ENCODE measurements at places on chromosomes 3 and 15.

DNA sequence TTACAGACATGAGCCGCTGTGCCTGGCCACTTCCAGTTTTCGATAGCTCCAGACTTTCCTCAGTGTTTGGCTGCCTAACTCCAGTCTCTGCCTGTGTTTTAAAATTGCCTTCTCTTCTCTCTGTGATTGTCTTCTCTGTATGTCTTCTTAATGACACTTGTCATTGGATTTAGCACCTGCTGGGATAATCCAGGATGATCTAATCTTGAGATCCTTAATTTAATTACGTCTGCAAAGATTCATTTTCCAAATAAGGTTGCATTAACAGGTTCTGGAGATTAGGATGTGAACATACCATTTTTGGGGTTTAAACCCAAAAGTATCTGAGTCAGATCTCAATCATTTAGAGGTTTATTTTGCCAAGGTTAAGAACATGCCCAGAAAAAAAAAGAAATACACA, 222.2 kb upstream of the PDZRN3 start:
- DNase-seq = no peak

GRCh38 chr3:193928354-193929209, 207.4 kb upstream of the HES1 start:
- no peak for DNase-seq

DNA sequence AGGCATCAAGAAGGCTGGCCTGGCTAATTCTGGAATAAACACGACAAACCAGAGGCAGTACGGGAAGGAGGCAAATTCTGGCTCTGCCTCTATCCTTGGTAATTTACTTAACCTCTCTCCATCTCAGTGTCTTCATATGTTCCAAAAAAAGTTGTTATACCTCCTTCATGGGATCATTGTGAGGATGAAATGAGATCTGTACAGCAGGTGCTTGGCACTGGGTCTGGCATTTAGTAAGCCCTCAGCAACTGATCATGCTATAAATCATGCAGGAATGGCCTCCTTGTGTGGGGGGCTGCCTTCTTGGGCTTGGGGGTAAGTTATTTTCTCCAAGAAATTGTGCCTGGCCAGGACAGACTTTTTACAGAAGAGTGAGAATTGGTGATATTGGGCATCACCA, 38.3 kb upstream of the TRA2B start:
- DNase-seq = no peak

DNA sequence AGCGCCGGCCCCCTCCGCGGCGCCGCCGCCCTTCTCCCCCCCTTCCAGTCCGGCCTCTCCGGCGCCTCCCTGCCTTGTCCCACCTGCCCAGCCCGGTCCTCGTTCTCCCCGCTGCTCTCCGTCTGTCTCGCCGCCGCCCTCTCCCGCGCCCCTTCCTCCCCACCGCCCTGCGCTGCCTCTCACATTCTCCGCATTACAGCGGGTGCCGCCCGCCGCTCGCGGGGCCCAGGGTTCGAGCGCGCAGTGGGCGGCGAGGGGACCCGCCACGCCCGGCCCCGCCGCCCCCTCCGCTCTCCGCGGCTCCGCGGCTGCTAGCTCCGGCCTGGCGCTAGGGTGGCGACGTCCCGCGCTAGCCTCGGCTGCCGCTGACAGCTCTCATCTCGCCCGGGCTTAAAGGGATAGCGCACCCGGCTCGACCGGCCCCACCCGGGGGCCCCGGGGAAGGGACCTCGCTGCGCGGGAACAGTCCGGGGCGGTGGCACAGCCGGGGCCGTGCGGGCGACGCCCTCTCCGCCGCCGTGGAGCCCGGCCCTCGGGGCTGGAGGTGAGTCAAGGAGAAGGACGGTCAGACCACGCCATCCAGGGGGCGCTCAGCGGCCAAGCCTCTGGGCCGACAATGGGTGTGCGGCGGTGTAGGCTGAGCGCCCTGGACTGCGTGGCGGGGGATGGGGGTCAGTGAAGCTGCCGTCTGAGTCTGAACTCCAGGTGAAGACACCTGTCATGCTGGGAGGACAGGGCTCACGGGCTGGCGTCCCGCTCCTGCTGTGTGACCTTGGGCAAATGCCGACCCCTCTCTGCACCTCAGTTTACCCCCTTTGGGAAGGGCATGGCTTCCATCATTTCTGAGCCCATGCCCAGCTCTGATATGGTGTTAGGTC, 187.4 kb upstream of the LINGO1 start:
- DNase-seq = peak; percentile 24

DNA sequence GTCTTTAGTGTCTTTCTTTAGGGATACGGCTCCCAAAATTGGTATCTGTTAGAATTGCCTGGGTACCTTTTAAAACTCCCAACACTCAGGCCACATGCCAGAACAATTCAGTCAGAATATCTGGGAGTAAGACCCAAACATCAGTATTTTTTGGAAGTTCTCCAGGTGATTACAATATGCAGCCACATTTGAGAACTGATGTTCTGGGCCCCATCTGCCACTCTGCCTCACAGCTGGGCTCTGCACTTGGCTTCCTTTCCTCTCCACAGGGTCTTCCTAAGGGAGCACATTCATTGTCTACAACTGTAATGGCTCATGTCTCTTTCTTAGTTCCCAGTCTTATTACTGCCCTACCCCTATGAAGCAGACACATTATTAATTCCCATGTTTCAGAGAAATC, 394.5 kb downstream of the MFSD1 start:
- DNase-seq = no peak

- no peak for DNase-seq
These were observed 169.6 kb upstream of the DCBLD2 start for GRCh38 chr3:99071096-99071495.

GRCh38 chr15:57777003-57777402, 70.5 kb downstream of the POLR2M start:
- no peak for DNase-seq

DNA sequence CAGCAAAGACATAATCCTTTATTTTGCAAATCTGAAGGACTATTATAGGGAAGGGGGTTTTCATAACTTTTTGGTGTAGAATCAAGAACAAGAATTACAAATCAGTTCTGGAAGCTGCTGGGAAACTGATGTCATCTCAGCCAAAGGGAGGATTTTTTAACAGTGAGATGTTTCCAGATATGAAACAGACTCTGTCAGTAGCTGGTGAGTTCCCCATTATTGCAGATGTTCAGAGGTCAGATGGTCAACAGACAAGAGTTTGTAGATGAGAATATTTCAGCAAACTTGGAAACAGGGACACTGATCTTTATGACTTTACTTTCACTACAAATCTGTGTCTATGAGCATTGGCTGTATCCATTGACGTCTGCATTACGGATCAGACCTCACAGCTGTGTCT, 71.9 kb upstream of the LPP start:
- DNase-seq = no peak

DNA sequence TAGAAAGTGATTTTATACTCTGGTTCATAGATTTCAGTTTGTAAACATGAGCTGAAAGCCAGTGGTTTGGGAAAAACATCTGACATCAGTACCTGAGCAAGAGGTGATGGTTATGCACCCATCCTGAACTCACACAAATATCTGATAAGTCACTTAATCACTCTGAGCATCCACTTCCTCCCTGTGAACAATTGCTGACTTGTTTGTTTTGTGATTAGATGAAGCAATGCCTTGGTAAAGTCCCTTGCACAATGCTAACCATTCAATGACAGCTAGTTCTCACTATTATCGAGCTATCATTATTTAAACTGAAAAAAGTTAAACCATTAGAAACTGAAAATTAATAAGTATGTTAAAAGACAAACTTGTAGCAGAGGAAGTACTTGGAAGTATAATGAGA, 303.0 kb downstream of the PLOD2 start:
- DNase-seq = no peak

- DNase-seq = no peak
These were observed 31.6 kb downstream of the COL8A1 start for GRCh38 chr3:99669879-99670555.

DNA sequence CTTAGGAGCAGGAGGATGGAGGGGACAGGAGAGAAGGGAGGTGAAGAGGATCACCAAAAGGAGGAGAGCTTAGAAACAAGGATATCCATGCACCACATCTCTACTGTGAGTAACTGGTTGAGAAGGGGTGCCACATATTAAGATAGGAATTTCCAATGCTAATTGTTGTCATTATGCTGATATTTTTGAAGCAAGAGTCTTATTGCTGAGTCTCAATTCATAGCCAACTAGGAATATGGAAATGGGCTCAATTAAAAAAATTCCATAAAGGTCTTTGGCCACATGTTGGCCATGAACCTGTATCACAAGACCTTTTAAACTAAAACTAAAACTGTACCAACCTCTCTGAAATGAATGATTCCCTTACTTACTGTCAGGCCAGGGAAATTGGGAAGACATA, 642.6 kb downstream of the MAGI1 start:
- no peak for DNase-seq

GRCh38 chr3:148211725-148212124, 486.0 kb upstream of the AGTR1 start:
- no peak for DNase-seq

GRCh38 chr15:70437882-70438451, 325.4 kb downstream of the UACA start:
- DNase-seq = no peak
